ENCODE measurements at places on chromosomes 1 and 21.

GRCh38 chr1:171017426-171017825 lies 73.3 kb upstream of the FMO3 start:
- DNase-seq, result no peak

DNA sequence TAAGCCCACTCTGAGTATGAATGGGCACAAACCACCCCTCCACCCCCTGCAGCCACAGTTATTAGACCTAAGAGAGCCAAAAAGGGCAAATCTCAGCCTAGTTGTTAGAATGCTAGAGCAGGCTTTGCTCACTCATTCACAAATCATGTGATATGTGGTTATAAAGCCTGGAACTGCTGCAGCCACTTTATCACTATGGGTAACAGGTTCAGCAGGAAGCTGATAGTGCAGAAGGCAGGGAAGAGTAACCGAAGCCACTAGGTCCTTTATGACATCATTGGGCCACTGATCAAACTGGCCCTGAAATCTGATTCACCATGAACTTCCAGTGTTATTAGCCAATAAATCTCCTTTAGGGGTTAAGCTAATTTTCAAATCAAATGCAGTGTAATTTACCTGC lies 134.7 kb downstream of the GRIK1 start:
- DNase-seq, result no peak

DNA sequence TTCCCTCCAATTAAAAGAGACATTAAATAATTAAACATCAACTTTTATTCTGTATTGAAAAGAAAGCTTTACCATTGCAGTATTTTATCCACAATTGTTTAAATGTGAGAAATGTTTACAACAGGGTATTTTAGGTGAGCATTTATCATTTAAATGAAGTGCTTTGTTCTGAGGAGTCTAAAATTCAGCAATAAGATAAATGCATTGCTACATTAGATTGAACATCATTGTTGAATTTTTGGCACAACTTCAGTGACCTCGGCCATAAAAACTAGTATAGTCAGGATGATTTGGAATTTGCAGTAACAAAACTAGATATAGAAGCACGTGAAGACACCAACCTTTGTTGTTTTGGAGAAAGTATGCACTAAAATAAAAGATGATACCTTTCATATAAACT lies 692.9 kb downstream of the USP25 start:
- DNase-seq, result no peak

DNA sequence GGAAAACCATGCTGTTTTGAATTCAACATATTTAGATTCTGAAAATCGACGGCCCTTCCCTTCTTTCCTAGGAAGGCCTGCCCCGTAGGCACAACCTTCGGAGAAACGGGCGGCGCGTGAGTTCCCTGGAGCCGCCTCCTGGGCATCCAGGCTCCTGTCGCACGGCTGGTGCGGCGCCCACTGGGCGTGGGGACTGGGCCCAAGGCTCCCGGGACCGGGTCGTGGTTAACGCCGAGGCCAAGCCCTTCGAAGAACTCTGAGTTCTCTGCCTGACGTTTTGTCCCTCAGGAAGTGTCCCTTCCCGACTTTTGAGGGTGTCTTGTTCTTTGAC lies 19.2 kb upstream of the TBX15 start:
- no peak for DNase-seq

DNA sequence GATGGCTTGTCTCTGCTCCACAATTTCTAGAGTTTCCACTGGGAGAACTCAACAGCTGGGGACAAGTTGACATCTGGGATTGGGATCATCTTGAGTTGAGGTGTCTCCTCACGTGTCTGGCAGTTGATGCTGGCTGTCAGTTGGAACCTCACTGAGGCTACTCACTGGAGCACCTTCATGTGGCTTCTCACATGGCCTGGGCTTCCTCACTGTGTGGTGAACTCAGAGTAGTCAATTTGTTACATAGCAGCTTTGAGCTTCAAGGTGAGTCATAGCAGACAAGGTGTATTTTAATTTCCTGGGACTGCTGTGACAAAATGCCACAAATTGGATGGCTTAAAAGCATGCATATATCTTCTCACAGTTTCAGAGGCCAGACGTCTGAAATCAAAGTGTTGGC lies 44.0 kb downstream of the NTNG1 start:
- DNase-seq, result no peak

GRCh38 chr1:201251851-201252430 lies 31.4 kb upstream of the PKP1 start:
- no peak for DNase-seq

GRCh38 chr1:20110679-20111078 lies 8.7 kb downstream of the PLA2G2D start:
- no peak for DNase-seq

- no peak for DNase-seq
These were observed at the start of gene POMGNT1 for GRCh38 chr1:46197964-46198811. Gene POMGNT1, minus strand, starts transcription at chr1:46198434. Its CDS starts 613 bp downstream, at chr1:46197821.

DNA sequence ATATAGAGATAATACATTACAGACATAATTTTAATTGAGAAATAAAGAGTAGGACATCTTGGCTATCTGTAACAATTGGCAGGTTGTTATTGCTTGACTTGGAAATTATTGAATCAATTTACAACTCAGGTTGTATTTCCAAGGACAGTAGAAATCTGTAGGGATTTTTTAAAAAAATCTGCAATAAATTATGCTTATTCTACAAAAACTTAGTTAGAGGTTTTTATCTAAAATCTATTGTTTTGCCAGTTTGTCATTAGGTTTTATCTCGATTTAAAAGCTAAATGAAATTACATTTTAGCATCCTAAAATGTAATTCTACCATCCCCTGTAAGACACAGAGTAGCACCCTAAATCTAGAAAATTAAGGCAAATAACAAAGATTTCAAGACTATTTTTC lies 408.8 kb downstream of the COL11A1 start:
- no peak for DNase-seq

GRCh38 chr1:92543131-92544055 lies 56.7 kb upstream of the GFI1 start:
- DNase-seq, result no peak

GRCh38 chr1:3942416-3943122 lies 42.5 kb upstream of the C1orf174 start:
- DNase-seq, result no peak

GRCh38 chr21:29557931-29558725 lies 259.4 kb downstream of the BACH1 start:
- no peak for DNase-seq

DNA sequence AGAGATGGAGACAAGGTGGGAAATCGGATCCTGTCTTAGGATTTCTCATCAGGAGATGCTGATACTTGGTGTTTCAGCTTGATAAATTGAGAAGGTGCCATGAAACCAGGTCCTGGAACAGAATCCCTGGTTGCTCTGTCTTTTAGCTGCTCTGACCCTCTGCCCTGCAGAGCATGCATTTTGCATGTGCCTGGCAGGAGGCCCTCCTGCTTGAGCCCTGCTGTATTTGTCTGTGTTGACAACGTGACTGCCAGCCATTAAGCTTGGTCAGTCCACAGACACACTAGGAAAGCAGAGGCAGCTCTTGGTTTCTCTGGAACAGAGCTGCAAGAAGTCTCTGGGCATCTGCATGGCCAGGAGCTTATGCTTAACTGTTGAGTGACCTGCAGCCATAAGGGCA lies 2.5 kb downstream of the SLC25A44 start:
- DNase-seq, result no peak
